ENCODE measurements at places on chromosomes 2 and 18. TPM values are rescaled to one million over a fixed set of nuclear protein-coding genes. Genes with fewer than 3 reads are reported as not detected.

Gene CXCR2
- not detected for total RNA-seq

Gene SGO2
- 16.5 TPM for total RNA-seq

Gene LYPD6
- 2.9 TPM for total RNA-seq

Gene EVA1A
- 80.2 TPM for total RNA-seq

Gene POLR1A
- total RNA-seq: 16.9 TPM

Gene STAT4
- total RNA-seq: under 0.01 TPM

Gene ALPG
- total RNA-seq: not detected

Gene SERPINB5
- total RNA-seq: not detected

Gene ABCA12
- under 0.01 TPM for total RNA-seq

Gene LOXHD1
- not detected for total RNA-seq

Gene DNER
- 0.65 TPM for total RNA-seq

Gene SPR
- total RNA-seq: 22.7 TPM

Gene CAPN14
- not detected for total RNA-seq

Gene PSMA8
- total RNA-seq: not detected

Gene GCG
- not detected for total RNA-seq

Gene OTX1
- 0.16 TPM for total RNA-seq

Gene LAMA3
- total RNA-seq: 45.0 TPM

Gene EPC2
- 6.0 TPM for total RNA-seq

Gene SYT4
- not detected for total RNA-seq

Gene COMMD1
- 34.4 TPM for total RNA-seq

Gene EFEMP1
- 79.4 TPM for total RNA-seq

Gene TAF4B
- 4.4 TPM for total RNA-seq

Gene SOWAHC
- total RNA-seq: 8.9 TPM

Gene FAM110C
- total RNA-seq: 2.9 TPM

Gene UNC80
- total RNA-seq: not detected

Gene KCNG2
- not detected for total RNA-seq

Gene LINC00305
- not detected for total RNA-seq

Gene HAAO
- total RNA-seq: 1.9 TPM

Gene AOX1
- 1.5 TPM for total RNA-seq

Gene C2orf15
- 0.16 TPM for total RNA-seq

Gene SANBR
- total RNA-seq: 5.5 TPM

Gene MALL
- total RNA-seq: 58.3 TPM

Gene PRKAG3
- not detected for total RNA-seq

Gene GPAT2
- total RNA-seq: under 0.01 TPM

Gene LRATD1
- 2.8 TPM for total RNA-seq

Gene PLEK
- under 0.01 TPM for total RNA-seq

Gene PROKR1
- total RNA-seq: not detected

Gene EMX1
- 0.16 TPM for total RNA-seq

Gene DPP10
- total RNA-seq: 0.13 TPM

Gene ARL4C
- 185 TPM for total RNA-seq

Gene STARD6
- total RNA-seq: not detected

Gene KCNJ3
- total RNA-seq: 0.13 TPM
